Activated naive CD4-positive, alpha-beta T cell treated with Interleukin-2 at 50 U/mL for 16 hours (primary cell): ENCODE measurements at places on chromosomes 5 and 9.
A peak's percentile ranks its signal among the peaks of the same experiment; 100 is the strongest.

DNA sequence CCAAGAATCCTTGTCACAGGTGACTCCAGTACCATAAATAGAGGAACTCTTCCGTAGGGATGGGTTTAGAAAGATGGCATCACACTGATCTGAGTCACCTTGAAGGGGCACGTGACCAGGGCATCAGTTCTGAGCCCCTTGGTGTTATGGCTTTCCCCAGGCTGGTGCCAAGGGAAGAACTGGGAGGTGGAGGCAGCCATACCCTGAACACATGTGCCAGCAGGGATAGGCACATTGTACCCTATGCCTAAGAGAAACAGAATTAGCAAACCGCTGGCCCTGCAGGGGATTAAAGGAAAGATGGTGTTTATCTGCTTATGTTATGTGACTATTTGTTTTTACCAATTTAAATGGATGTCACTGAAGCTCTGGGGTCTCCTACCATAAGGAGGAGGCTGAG, 196.2 kb downstream of the RGS3 start:
- DNase-seq = no peak

GRCh38 chr9:126615791-126616447, 2.2 kb downstream of the LMX1B start:
- no peak for DNase-seq

GRCh38 chr9:137694962-137695875, 76.4 kb downstream of the EHMT1 start:
- DNase-seq = no peak

- peak; percentile 14 for DNase-seq
Measured at GRCh38 chr5:86917117-86917579, 299.4 kb downstream of the COX7C start.
